ENCODE measurements at places on chromosomes 1 and 21. TPM values are rescaled to one million over a fixed set of nuclear protein-coding genes. Genes with fewer than 3 reads are reported as not detected.

Gene ADGRB2
- total RNA-seq, result 7.4 TPM

Gene LENEP
- total RNA-seq, result not detected

Gene PRR9
- total RNA-seq, result not detected

Gene ITPKB
- total RNA-seq, result 18.0 TPM

Gene NRAS
- total RNA-seq, result 42.2 TPM

Gene TXNIP
- 159 TPM for total RNA-seq

Gene LCE1D
- not detected for total RNA-seq

Gene ARHGEF19
- 3.5 TPM for total RNA-seq

Gene C1orf94
- total RNA-seq, result not detected

Gene REN
- not detected for total RNA-seq
